HS-27A (cell line): ENCODE measurements at places on chromosomes 16 and 17.

GRCh38 chr16:56549744-56550385 is 15.0 kb upstream of the MT4 start:
- DNase-seq, result no peak

DNA sequence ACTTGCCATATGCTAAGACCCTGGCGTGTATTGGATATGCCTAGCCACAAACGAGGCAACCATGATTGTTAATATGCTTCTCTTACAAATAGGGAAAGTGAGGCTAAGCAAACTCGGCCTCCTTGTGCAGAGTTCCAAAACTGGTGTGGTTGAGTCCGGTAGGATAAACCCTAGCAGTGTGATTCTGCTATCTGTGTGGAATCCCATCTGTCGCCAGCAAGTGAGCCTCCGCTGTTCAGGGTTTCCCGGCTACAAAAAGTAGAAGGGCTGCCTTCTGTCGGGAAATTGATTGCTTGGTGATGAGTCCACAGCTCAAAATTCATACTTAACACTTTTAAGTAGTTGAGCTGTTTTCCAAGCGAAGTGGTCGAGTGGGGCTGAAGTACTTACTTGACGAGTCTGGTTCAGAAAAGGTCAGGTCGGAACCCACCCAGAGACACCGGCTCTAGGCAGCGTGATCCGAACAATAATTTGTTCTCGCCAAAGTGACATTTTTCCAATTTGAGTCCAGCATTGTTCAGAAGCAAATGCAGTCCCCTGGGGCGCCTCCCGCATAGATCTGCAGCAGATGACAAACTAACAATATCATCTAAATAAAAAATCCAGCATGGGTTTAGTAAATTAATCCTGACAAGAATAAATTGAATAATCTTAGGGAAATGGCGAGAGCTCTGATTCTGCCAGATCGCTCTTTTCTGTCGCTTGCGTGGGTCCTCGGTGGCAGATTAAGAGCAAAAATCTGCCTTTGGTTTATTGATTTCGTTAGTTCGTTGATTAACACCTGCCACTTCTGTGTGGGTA is 686.7 kb upstream of the RBFOX1 start:
- DNase-seq, result no peak

DNA sequence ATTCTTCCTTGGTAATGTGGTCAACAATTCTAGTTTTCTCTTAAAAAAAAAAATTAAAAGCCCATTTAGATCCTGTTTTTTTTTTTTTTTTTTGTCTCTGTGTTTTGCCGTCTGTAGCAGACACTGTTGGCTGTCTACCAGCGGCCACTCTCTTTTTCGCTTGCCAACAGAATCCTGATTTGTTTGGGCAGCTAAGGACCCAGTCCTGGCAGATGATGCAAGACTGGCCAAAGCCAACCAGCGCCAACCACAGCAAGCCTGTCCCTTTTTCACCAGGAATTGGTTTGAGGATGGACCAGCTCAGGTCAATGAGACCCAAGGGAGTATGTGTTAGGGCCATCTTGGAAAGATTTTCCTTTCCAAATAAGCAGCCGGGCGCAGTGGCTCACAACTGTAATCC is 28.2 kb downstream of the ST3GAL2 start:
- DNase-seq, result no peak

GRCh38 chr17:77233635-77234334 is 93.0 kb downstream of the SEC14L1 start:
- no peak for DNase-seq

DNA sequence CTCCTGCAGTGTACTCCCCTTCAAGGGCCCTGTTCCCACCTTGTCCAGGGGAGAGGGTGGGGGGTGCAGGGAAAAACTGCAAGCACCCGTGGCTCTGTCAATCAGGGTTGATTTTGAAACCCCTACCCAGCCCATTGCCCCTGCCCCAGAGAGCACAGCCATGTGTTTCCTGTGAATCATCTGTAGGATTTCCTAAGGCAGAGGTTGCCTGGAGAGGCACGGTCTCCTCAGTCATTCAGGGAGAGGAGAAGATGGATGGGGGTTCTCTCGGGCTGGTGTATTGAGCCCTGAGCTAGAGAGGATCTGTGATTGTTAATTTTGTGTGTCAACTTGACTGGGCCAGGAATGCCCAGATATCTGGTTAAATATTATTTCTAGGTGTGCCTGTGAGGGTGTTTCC is 3.5 kb upstream of the AGRP start:
- DNase-seq, result no peak

DNA sequence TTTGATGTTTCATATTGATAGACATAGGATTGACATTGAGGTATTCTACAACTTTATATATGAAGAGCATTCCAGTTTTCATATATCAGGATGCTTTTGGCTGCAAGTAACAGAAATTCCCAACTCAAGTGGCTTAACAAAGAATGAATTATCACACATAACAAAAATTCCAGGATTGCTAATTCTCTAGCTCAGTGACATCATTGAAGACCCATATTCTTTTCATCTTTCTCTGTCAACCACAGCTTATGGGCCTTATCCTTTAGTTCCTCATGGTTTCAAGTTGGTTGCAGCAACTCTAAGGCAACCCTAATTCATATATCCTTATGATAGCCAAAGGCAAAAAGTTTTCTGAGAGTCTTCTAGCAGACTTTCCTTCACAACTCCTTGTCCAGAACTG is 91.5 kb upstream of the HAS3 start:
- no peak for DNase-seq

- no peak for DNase-seq
These were observed 148.2 kb downstream of the SNX11 start for GRCh38 chr17:48255759-48256158.

DNA sequence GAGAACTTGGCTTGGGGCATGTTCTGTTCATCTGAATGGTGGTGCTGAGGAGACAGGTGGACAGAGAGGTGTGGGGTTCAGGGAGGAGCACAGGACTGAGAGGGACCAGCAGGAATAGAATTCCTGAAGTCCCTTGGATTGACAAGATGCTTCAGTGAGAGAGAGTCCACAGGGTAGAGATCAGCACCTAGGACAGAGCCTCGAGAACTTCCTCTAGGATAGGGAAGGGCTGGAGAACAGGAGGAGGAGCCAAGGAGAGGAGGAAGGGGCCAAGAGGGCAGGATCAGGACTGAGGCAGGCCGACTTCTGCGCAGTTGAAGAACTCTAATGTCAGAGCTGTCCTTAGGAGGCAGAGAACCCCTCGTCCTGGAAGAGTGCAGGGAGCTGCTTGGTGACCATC is 138.4 kb downstream of the PRKCB start:
- DNase-seq, result no peak

GRCh38 chr17:21210411-21211076 is 3.4 kb downstream of the TMEM11 start:
- DNase-seq, result no peak

GRCh38 chr17:27449988-27450387 is 6.3 kb upstream of the KSR1 start:
- DNase-seq, result no peak

DNA sequence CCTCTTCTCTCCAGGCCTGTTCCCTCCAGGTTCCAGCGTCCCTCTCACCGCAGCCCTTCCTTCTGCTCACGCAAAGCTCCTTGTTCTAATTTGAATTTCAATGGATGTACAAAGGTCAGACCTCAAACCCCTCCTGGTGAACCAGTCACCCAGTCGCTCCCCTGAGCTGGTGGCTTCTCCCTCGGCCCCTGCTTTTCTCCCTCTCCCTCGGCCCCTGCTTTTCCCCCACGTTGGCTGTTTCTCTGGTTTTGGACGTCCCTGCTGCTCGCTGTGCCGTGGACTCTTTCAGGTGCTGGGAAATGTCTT is 8.6 kb upstream of the MSLN start:
- no peak for DNase-seq

DNA sequence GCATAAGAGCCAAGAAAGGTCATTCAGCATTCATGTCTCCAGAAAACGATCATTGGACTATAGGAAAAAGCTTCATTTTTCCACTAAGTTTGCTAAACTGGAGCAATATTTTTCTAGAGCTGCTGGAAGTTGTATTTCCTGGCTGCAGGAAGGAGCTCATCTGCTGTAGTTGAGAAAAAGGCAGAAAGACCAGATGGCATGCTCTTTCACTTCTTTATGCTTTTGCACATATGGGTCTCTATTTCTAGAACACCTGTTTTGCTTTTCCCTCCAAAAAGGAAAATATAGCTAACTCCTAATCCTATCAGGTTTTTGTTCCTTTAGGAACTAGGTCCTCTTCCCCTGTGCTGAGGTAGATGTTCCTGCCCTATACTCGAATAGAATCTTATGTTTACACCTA is 61.9 kb upstream of the HLF start:
- DNase-seq, result no peak

GRCh38 chr17:60832151-60832585 is 154.5 kb downstream of the BCAS3 start:
- no peak for DNase-seq

DNA sequence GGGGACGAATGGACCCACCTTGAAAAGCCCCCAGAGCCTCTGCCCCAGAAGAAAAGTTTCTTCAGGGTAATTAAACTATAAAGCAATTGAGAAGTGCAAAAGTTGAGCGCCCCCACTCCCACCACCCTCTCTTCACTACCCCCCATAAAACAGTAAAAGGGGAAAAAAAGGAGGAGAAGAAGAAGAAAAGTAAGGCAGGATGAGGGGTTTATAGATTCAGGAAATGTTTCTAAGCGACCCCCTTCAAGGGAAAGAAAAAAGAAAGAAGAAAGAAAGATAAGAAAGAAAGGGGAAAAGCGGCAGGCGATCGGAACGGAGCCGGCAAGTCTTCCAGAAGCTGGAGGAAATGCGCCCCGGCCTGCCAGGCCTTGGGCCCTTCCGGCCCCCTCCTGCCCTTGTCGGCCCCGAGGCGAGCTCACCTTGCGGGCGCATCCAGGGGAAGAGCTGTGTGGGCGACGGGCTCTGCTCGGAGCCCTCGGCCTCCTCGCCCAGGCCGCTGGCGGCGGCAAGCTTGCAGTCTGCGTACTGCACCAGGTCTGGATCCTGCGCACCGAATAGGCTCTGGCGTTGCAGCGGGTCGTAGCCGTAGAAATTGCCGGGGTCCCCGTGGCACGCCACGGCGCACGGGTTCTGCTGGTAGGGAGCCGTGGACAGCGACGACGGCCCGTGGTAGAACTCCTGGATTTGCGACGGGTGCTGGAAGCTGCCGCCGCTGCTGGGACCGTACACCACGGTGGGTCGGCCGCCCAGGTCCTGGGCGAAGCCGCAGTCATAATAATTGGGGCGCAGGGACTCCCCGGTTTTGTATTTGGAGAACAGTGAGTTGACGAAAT is 1.0 kb downstream of the HOXB8 start:
- DNase-seq, result no peak

GRCh38 chr16:72743011-72743761 is 304.7 kb downstream of the ZFHX3 start:
- DNase-seq, result no peak

- no peak for DNase-seq
These were observed 9.4 kb upstream of the ELAC2 start for GRCh38 chr17:13027246-13027645.

DNA sequence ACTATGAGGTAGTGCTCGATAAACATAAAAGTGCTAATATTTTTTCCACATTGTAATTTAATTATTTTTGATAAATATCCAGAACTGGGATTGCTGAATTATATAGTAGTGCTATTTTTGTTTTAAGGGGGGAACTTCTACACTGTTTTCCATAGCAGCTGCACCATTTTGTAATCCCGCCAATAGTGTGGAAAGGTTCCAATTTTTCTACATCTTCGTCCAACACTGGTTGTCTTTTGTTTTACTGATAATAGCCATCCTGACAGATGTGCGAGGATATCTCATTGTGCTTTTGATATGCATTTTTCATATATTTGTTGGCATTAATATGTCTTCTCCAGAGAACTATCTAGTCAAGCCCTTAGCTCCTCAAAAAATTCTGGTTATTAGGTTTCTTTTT is 259.6 kb upstream of the KCNJ16 start:
- DNase-seq, result no peak

- no peak for DNase-seq
These were observed 154.4 kb downstream of the CLEC16A start for GRCh38 chr16:11098601-11099390.

GRCh38 chr16:19145010-19145409 is 23.0 kb upstream of the SYT17 start:
- DNase-seq, result no peak
